Activated CD4-positive, alpha-beta T cell treated with anti-CD3 and anti-CD28 coated beads for 36 hours (primary cell): ENCODE measurements at places on chromosomes 11 and 22. TPM values are rescaled to one million over a fixed set of nuclear protein-coding genes. Genes with fewer than 3 reads are reported as not detected.

DNA sequence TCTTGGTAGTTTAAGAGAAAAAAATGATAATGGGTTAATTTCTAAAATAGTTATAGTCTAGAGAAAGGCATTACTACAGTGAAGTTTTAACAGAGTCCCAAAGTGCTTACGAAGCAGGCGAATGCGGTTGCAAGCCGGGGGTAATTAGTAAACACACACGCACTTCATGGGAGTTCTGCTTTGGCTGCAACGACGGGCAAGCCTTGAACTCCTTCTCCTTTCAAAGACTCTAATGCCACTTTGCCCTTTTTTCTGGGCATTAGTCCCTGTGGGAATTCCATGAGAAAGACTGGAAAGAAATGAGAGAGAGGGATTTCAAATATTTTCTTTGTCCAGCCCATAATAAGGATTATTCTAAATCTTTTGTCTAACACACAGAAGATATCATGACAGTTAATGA lies 66.1 kb downstream of the TENM4 start:
- DNase-seq: no peak

GRCh38 chr22:50612528-50613221 lies 12.1 kb downstream of the MAPK8IP2 start:
- DNase-seq: peak; percentile 53

- DNase-seq: no peak
Observed at GRCh38 chr11:72984453-72985077, 157.6 kb downstream of the FCHSD2 start.

GRCh38 chr11:84685976-84686375 lies 941.2 kb downstream of the DLG2 start:
- DNase-seq: no peak

Gene B4GAT1
- 8.5 TPM for total RNA-seq

Gene SERPINH1
- 20.3 TPM for total RNA-seq

- no peak for DNase-seq
Observed at GRCh38 chr22:41401781-41402648, 20.3 kb downstream of the TEF start.
